ENCODE measurements at places on chromosomes 6 and 20. TPM values are rescaled to one million over a fixed set of nuclear protein-coding genes. Genes with fewer than 3 reads are reported as not detected.

The EYA4 gene
- not detected for total RNA-seq

The BTNL2 gene
- total RNA-seq: not detected

- no peak for DNase-seq
These were observed 182.4 kb downstream of the KHDC1L start for GRCh38 chr6:73042892-73043291.

The DLL1 gene
- total RNA-seq: 1.7 TPM

Measured in CD4-positive, alpha-beta memory T cell (primary cell).